ENCODE measurements at places on chromosomes 3 and 15.

GRCh38 chr3:151155409-151156128 is 47.4 kb downstream of the GPR171 start:
- DNase-seq, result no peak

- no peak for DNase-seq
Observed at GRCh38 chr3:185409957-185410356, 47.0 kb downstream of the MAP3K13 start.

GRCh38 chr3:16470590-16470989 is 42.9 kb downstream of the RFTN1 start:
- DNase-seq, result no peak

DNA sequence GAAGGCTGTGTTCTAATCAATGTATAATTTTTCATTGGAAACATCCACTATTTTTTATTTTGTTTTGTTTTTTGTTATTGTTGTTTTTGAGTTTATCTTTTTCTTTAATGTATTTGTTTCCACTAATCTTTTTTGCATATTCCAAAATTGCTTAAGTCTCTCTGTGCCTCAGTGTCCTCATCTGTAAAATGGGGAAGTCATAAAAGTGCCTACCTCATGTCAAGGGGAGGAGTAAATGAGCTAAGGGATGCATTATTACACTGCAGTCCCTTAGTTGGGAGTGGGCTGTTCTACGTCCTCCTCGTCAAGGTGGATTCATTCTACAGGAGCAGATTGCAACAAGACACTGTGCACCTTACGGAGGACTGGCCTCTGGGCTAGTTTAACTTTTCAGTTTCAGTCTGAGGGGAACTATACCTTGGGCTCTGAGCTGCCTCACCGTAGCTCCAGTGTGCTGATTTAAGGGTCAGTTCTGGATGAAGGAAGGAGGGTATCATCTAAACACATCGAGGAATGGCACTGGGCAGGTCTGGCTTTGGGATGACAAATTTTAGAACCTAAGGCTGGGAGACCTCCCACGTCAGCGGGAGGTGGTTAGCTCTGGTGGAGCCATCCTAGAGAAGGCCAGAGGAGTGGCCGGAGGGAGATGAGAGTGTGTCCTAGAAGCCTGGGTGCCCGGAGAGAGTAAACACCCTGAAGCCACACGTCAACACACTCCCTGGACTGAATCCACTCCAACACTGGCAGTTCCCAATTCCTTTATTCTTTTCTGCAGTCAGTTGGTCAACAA is 5.1 kb upstream of the SRP14 start:
- DNase-seq, result no peak

DNA sequence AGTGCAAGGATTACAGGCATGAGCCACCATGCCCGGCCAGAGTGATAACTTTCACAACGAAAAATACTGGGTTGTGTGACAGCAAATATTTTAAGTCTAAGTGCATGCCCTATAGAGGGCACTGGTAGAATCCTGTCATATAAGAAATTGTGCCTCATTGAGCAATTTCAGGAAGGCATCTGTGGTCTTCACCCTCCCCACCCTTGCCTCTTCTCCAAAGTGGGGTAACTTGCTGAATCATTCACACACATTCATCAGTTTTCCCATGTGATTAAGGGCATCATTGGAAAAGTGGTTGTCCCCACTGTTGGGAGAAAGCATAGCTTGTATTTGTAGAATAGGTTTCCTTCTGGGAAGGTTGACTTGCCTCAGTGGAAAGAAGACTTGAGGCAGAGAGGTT is 9.2 kb downstream of the MITF start:
- DNase-seq, result no peak

- no peak for DNase-seq
Observed at GRCh38 chr15:50261981-50262380, 3.5 kb downstream of the HDC start.

GRCh38 chr15:44918136-44918535 is 38.4 kb upstream of the TERB2 start:
- no peak for DNase-seq

DNA sequence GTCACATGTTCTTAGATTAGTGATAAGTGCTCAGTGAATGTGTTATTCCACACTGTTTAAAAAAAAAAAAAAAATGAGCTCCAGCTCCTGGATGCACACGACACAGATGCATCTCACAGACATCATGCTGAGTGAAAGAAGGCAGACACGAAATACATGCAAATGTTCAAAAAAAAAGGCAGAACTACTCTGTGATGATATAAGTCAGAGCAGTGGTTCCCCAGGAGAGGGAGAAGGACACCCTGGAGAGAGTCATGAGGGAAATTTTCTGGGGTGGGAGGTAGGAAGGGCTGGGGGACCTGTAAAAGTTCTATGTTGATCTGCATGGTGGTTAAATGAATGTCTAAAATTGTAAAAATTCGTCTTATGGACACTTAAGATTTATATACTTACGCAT is 4.3 kb downstream of the CSRNP1 start:
- DNase-seq, result no peak

DNA sequence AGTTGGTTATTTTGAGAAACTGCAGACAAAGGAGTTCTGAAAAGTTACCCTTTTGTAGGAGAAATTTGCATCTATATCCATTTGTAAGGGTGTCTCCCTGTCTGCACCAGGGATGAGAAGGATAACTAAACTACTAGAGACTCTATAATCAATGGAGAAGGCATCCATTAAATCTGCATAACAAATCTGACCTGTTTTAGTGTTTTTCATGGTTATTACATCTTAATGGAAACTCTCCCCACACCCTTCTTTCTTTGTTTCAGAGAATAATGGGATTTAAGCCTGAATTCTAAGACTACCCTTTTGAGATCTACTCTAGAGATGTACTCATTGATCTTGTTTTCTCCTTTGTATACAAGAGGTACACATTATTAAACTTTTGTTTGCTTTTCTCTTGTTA is 82.0 kb upstream of the DAZL start:
- no peak for DNase-seq

DNA sequence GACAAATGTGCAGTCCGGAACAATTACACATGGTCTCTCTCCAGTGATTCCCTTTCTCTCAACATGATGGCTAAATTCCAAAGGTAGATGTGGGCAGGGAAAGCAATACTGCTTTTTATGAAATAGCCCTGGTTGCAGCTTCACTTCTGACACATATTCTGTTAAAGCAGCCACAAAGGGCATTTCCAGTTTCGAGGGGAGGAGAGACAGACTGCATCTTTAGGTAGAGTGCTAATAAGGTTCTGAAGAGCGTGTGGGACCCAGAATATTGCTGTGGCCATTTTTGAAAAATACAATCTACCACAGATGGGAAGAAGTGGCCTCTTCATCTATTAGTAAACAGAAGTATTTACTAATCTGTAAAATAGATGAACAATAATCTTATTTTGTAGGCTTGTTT is 139.3 kb upstream of the PEX5L start:
- no peak for DNase-seq

DNA sequence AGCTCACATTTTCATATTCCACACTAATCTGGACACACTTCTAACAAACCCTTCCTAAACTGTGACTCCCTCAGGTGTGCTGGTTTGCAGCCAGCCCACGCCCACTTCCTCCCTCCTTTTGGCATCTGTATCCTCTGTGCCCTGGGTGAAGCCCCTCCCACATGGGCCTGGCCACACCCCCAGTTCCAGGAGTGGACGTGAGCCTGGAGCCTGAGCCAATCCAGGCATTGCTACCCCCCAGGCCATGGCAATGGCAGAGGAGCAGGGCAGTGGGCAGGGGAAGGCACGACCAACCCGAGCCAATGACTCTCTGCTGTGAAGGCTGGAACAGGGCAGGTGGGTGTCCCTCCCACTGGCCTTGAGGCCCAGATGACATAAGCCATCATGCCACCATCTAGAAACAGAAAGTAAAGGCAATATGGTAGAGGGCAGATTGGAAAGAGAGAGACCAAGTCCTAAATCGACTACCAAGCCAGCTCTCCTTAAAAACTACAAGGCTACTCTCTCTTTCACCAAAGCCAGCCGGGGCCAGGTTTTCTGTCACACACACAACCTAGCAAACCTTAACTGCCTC is 18.6 kb downstream of the FAM174B start:
- no peak for DNase-seq

- DNase-seq, result no peak
Observed at GRCh38 chr3:73547427-73548248, 77.1 kb downstream of the PDZRN3 start.

GRCh38 chr15:64865998-64866520 is 24.3 kb downstream of the PLEKHO2 start:
- DNase-seq, result no peak

DNA sequence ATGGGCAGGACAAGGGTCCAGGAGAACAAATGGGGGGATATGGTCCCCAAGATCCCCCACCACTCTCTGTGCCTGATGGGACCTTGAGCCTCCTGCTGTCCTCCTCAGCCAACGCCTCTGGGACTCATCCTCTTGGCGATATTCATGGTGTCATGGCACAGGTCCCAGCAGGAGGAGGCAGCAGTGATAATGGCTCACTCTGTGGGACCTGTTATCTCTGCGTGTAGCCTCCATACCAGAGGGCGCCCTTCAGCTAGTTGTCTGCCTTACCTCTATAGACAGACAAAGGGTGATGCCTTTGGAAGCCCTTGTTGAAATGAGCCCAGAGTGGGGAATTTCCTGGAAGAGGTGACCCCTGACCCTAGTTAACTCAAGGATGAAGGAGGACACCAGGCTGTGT is 7.4 kb downstream of the ZBTB47 start:
- no peak for DNase-seq

- no peak for DNase-seq
Observed at GRCh38 chr3:117398141-117398899, 688.7 kb downstream of the TUSC7 start.

GRCh38 chr3:151620071-151620470 is 113.7 kb upstream of the AADACL2 start:
- DNase-seq, result no peak

DNA sequence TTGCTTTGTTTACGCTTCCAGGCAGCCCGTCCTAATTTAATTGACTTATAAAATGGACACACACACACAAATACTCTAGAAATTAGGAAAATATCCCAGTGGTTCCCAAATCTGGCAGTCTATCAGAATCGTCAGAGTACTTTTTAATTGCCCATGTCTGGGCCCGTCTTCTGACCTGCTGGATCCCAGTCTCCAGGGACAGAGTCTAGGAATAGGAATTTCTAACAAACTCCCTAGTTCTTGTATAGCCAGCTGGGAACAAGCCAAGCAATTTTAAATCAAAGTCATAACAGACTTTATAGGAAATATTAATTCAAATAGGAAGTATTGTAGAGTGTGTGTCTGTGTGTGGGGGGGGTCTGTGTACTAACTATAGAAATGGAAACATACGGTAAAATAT is 33.4 kb downstream of the LDHAL6B start:
- DNase-seq, result no peak

GRCh38 chr3:67044295-67044694 is 46.2 kb downstream of the KBTBD8 start:
- no peak for DNase-seq

- DNase-seq, result no peak
Observed at GRCh38 chr3:72306800-72307341, 521.9 kb upstream of the PROK2 start.

- no peak for DNase-seq
Observed at GRCh38 chr3:81742581-81742980, 18.9 kb downstream of the GBE1 start.

DNA sequence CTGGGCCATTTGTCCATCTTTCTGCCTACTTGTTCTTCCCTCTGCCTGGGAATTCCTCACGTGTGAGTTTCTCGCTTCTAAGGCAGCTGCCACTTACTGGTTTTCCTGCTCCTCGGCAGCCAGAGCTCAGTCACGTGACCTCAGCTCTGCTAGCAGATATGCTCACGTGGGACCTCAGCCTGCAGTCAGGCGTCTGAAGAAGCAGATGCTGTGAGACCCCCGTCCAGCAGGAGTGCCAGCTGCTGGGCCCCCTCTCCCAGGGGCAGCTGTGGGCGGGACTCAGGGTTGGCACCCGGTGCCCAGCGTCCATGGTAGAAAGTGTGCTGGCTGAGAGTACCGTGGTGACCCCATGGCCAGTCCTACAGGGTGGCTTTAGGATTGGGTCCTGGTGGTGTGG is 161.3 kb upstream of the TLE3 start:
- peak; percentile 15 for DNase-seq

- DNase-seq, result no peak
Observed at GRCh38 chr3:188689101-188689574, 482.6 kb upstream of the TPRG1 start.

- no peak for DNase-seq
Observed at GRCh38 chr3:57151021-57151449, 14.1 kb downstream of the IL17RD start.

DNA sequence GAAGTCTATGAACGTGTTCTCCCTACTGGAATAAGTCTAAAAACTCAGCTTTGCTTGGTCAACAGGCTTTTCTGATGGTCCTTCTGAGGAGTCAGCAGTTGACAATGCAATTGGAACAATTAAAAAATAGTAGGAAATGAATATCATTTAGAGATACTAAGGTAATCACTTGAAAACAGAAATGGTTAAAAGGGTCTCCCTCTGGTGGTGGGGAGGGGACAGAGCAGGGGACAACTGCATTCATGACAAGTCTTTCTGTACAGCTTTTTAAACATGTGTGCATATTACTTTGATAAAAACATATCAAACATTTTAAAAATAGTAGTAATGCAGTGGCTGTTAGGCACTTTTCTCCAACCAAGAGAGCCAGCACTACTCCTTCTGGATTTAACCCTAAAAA is 119.9 kb upstream of the FHIT start:
- DNase-seq, result no peak

DNA sequence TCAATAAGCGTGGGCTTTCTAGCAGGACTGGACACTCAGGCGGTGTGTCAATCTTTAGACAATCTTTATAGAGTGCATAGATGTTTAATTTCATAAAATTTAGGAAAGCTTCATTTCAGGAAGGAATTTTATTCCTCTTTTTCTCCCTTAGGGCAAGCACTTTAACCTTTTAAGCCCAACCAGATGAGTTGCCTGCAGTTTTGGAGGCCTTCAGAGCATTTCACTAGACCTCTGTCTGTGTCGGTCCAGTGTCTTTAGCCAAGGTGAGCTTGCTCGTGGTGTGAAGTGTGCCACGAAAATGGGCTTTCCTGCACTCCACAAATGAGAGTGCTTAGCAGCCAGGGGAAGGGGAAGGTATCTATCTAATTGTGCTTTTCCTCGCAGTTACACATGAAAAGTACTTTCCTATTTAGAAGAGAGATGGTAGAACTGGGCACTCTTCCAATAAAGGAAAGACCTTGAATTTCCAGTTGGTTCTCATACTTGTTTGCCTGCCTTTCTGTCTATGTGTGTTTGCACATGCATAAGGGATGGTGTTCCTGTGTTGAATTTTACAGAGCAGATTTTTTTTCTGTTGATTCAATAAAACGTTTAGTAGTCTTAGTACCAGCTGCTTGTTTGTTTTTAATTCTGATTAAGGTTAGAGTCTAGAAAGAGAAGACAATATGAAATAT is 53.6 kb downstream of the FEZF2 start:
- no peak for DNase-seq

DNA sequence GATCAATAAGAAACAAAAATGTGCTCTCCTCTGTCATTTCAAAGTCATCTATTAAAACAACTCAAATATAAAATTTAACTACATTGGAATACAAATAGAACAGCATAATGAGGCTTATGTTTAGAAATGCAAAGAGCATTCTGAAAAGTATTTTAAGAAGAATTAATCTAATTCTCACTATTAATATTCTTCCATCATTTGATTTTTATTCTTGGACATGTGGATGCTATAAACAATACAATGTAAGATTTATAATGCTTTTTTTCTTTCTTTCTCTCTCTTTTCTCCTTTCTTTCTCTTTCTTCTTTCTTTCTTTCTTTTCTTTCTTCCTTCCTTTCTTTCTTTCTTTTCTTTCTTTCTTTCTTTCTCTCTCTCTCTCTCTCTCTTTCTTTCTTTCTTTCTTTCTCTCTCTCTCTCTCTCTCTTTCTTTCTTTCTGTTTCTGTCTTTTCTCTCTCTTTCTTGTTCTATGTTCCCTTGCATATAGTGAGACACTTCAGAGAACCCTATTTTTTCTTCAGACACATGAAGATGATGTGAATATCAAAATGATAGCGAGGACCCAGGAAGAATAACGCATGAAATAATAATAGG is 32.6 kb upstream of the MEIS2 start:
- no peak for DNase-seq
